Fibroblast of the aortic adventitia (primary cell): ENCODE measurements at places on chromosomes 12 and 14. TPM values are rescaled to one million over a fixed set of nuclear protein-coding genes. Genes with fewer than 3 reads are reported as not detected.

FITM1 gene
- total RNA-seq = 0.18 TPM in 1 of 2 replicates, not detected in the other

PWP1 gene
- 72.0 and 142 TPM in 2 replicates for total RNA-seq

TAS2R42 gene
- not detected in 2 replicates for total RNA-seq

DGKA gene
- total RNA-seq = 50.6 and 62.1 TPM in 2 replicates

MARK3 gene
- 67.7 and 79.5 TPM in 2 replicates for total RNA-seq

RIMBP2 gene
- 0.74 TPM in 1 of 2 replicates, not detected in the other for total RNA-seq
